ENCODE measurements at places on chromosomes 13 and 19.

- DNase-seq: no peak
Observed at GRCh38 chr19:35843676-35844481, 8.4 kb downstream of the NPHS1 start.

DNA sequence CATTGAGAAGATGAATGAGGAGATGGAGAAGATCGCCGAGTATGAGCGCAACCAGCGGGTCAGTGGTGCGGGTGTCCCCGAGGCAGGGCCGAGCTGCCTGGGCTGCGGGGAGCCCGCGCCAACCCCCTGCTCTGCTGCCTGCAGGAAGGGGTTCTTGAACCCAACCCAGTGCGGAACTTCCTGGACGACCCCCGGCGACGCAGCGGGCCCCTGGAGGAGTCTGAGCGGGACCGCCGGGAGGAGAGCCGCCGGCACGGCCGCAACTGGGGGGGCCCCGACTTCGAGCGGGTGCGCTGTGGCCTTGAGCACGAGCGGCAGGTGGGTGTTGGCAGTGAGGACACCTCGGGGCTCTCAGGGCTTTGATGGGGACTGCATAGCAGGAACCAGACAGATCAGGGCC lies 8.3 kb downstream of the CCDC9 start:
- DNase-seq: no peak

GRCh38 chr13:73751290-73751689 lies 382.9 kb downstream of the KLF12 start:
- DNase-seq: no peak

DNA sequence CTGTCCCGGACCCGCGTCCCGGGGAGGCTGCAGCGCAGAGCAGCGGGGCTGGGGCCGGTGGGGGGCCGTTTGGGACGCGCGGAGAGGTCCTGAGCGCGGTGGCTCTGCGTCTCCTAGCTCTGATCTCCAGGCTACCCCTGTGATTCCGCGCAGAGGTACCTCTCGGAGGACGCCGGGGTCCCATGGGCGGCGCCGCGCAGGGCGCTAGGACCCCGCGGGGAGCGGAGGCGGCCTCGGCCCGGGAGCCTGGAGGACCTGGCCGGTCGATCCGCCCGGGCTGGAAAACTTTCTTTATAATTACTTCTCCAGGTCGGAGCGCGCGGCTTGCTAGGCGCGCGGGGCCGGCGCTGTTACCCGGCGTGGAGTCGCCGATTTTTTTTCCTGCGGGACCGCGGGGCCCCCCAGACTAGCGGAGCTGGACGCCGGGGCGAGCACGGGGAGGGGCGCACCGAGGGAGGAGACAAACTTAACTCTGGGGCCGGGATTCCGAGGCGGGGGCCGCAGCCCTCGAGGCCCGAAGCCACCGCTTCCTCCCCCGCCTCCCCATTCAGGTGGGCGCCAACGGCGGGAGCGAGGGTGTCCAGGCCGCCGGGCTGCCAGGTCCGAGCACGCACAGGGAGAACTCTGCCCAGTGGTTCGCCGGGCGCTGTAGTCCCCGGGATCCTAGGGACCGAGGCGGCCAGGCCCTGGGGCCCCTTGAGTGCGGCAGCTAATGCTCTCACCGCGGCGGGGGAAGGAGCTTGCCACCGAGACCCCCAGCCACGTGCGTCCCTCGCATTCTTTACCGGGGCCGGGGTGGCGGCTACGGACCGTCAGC lies 848 bp upstream of the CEBPA start:
- no peak for DNase-seq

- no peak for DNase-seq
Observed at GRCh38 chr19:1105008-1105872, 1.4 kb downstream of the GPX4 start.

DNA sequence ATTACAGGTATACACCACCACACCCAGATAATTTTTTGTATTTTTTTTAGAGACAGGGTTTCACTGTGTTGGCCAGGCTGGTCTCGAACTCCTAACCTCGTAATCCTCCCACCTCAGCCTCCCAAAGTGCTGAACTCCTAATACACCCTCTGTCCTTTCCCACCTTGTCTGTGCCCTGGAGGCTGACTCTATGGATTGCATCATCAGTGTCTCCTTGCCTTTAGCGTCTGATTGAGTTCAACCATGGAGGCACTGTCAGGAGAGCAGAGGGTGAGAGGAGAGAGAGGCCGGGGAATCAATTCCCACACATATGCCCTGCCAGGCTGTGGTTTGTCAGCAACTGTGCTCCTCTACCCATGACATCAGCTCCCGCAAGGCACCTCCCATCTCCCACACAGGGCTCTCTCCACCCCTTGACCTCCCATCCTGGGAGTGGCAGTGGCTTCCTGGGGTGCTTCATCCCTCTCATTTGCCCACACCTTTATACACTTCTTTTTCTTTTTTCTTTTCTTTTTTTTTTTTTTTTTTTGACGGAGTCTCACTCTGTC lies 12.6 kb upstream of the LILRB4 start:
- DNase-seq: no peak

DNA sequence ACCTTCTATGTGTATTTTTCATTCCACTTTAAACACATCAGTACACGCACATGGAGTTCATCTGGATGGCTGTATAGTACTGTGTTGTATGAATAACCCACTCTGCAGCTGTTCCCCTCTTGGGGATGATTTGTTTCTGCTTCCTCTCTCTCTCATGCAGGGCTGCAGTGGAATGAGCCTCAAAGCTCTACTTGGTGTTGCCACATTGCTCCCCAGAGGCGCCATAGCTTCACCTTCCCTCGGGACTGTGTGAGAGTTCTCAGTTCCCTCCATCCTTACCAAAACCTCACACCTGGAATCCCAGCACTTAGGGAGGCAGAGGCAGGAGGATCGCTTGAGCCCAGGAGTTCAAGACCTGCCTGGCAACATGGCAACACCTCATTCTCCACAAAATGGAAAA lies 28.4 kb upstream of the GPR183 start:
- no peak for DNase-seq

DNA sequence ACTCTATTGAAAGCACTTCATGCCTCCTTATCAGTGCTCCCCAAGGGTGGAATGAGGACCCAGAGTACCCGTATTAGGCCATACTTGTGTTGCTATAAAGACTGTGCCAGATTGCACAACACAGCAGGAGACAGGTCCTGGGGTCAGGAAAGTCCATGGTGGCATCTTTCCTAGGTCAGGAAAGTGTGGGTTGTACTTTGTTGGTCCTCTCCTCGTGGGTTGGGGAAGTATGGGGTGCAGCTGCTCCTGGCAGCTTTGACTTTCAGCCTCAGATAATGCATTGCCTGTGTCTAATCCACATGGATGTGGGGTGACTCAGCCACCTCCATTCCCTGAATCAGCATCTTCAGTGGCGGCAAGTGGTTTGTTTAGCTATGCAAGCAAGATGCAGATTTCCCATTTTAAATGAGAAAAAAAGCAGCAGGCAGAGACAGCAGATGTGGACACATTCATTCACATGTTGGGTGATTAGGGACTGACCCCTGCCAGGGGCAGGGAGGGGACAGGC lies 8.4 kb upstream of the CYP2B6 start:
- no peak for DNase-seq

Data from thoracic aorta (tissue), 2 donors.